ENCODE measurements at places on chromosomes 2 and 18. TPM values are rescaled to one million over a fixed set of nuclear protein-coding genes. Genes with fewer than 3 reads are reported as not detected.

Gene UNC80
- not detected for total RNA-seq

Gene FRZB
- 122 TPM for total RNA-seq

DNA sequence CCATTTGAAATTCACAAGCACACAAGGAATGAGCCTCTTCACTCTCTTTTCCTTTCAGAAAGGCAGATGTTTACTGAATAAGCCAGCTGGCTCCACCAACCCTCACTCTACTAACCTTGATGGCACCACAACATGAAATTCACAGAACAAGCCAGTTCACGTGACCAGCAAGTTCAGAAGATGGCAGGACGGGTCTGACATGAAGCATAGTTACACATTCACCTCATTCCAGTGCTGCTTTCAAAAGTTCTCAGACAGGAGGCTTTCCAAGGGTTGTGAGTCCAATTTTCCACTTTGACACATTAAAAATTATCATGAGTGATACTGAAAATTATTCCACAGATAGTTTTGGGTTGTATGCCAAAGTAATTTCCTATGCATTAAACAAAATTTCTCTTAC is 74.2 kb upstream of the MBOAT2 start:
- no peak for DNase-seq
- no peaks in the 10 kb centered on the region for H3K27me3 ChIP-seq
- no peaks in the 10 kb centered on the region for H3K36me3 ChIP-seq
- no peaks in the 10 kb centered on the region for H3K4me1 ChIP-seq
- H3K27ac ChIP-seq, result no peak overlapping the region

DNA sequence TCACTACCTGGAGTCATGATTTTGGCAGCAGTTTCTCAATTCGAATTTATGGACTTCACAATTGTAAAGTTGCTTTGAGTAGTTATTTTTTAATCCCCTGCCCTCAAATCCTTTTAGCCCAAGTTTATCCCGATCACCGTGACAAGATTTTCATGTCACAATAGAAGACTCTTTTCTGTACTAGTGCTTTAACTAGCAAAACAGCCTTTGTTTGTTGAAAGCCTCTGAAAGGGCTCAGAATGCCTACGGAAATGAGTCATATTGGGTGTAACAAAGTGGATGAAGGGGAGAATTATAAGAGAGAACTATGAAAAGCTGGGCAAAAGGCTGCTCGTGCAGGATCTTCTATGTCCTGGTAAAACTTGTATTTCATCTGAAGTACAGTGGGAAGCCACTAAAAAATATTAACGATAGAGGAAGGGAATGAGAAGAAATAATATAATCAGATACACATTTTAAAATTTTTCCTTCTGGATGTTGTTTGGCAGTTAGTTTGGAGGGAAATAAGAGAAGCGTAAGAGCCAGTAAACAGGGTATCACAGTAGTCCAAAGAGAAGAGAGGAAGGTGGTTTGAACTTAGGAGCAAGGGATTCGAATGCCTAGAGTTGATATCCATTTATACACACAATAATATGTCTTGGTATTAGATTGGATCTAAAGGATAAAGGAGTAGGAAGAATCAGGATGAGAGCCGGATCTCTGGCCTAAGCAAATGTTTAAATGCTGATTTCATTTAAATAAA is 114.9 kb downstream of the GALNT13 start:
- H3K4me3 ChIP-seq, result no peak overlapping the region
- no peaks in the 10 kb centered on the region for H3K36me3 ChIP-seq
- no peak for DNase-seq
- H3K4me1 ChIP-seq, result no peaks in the 10 kb centered on the region
- H3K27me3 ChIP-seq, result no peaks in the 10 kb centered on the region
- no peak overlapping the region for H3K27ac ChIP-seq
